ENCODE measurements at places on chromosomes 13 and 19. TPM values are rescaled to one million over a fixed set of nuclear protein-coding genes. Genes with fewer than 3 reads are reported as not detected.
A peak's percentile ranks its signal among the peaks of the same experiment; 100 is the strongest.

- DNase-seq, result no peak
- peaks cover 2% of the 10 kb centered on the region for H3K27me3 ChIP-seq
- peaks cover 19% of the 10 kb centered on the region for H3K4me1 ChIP-seq
- H3K4me3 ChIP-seq, result no peak overlapping the region
- H3K27ac ChIP-seq, result no peak overlapping the region
These were observed 50.2 kb downstream of the MTMR6 start for GRCh38 chr13:25237083-25237482.

DNA sequence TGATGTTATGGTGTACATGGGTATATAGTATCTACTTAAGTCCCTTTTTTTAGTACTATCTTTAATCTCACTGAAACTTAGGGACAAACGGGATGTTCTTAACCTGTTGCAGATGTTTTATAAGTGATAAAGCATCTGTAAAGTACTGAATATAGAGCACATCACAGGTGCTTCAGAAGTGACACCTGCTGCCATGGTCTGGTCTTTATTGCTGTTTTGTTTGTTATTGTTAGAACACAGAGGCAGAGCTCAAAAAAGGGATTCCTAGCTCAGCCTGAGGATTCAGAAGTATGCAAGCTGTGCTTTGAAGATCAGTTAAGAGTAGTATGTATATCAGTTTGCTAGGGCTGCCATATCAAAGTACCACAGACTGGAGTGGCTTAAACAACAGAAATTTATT is 219.5 kb downstream of the DCT start:
- no peak overlapping the region for H3K4me3 ChIP-seq
- no peaks in the 10 kb centered on the region for H3K27me3 ChIP-seq
- no peak for DNase-seq
- H3K36me3 ChIP-seq, result no peaks in the 10 kb centered on the region
- peaks cover 10% of the 10 kb centered on the region for H3K4me1 ChIP-seq

- no peak for DNase-seq
- H3K36me3 ChIP-seq, result peaks cover 2% of the 10 kb centered on the region
- no peak overlapping the region for H3K27ac ChIP-seq
These were observed 66.5 kb upstream of the USPL1 start for GRCh38 chr13:30551189-30551588.

- H3K27ac ChIP-seq, result no peak overlapping the region
- H3K4me1 ChIP-seq, result no peaks in the 10 kb centered on the region
- H3K27me3 ChIP-seq, result no peaks in the 10 kb centered on the region
- H3K4me3 ChIP-seq, result no peak overlapping the region
- no peak for DNase-seq
These were observed 28.5 kb downstream of the RFC3 start for GRCh38 chr13:33846303-33847062.

- peaks cover 54% of the 10 kb centered on the region for H3K36me3 ChIP-seq
- H3K27ac ChIP-seq, result peak overlapping the region; percentile 98
- no peak for DNase-seq
- H3K27me3 ChIP-seq, result no peaks in the 10 kb centered on the region
These were observed 2.4 kb downstream of the SMG9 start for GRCh38 chr19:43752287-43752875.

DNA sequence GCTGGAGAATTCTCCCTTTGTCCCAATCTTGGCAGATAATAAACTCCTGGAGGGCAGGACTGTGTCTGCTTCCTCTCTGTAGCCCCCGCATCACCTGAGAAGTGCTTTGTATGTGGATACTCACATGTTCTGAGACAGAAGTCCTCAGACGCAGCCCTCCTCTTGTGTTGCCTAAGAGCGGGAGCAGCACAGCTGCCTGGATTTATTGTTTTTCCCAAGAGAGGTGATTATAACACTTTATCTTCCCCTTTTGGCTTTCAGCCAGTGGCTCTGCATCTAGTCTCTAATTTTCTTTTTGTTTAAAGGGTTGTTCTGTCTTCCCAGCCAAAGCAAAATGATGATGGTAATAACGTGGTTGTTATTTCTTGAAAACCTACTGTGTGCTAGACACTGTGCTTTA is 36.1 kb downstream of the OLFM4 start:
- no peak for DNase-seq
- H3K4me3 ChIP-seq, result no peak overlapping the region
- no peaks in the 10 kb centered on the region for H3K27me3 ChIP-seq
- H3K4me1 ChIP-seq, result no peaks in the 10 kb centered on the region
- H3K36me3 ChIP-seq, result no peaks in the 10 kb centered on the region

DNA sequence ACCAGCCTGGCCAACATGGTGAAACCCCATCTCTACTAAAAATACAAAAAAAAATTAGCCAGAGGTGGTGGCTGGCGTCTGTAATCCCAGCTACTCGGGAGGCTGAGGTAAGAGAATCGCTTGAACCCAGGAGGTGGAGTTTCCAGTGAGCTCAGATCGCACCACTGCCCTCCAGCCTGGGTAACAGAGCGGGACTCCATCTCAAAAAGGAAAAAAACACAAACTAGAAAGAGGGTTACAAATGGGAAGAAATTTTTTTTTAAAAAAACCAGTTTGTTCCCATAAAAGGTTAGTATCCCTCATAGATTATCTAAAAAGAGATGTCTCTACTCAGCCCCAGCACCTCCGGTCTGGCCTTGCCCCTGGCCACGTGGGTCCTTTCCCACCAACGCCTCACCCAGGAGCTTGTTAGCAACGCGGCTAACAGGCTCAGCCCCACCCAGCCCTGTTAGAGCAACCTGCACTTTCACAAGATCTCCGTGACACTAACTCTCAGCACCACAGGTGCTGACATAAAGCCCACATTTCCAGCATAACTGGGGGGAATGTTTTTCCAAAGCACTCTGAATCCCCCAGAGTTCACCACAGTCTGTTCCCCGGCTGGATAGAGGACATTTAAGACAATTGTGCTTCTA is 4.3 kb downstream of the DMKN start:
- no peaks in the 10 kb centered on the region for H3K36me3 ChIP-seq
- DNase-seq, result no peak
- H3K4me1 ChIP-seq, result peaks cover 17% of the 10 kb centered on the region
- H3K4me3 ChIP-seq, result peak overlapping the region; percentile 73

GRCh38 chr13:109611912-109612691 is 174.3 kb downstream of the IRS2 start:
- no peaks in the 10 kb centered on the region for H3K36me3 ChIP-seq
- DNase-seq, result no peak
- H3K4me3 ChIP-seq, result no peak overlapping the region
- H3K27ac ChIP-seq, result no peak overlapping the region

DNA sequence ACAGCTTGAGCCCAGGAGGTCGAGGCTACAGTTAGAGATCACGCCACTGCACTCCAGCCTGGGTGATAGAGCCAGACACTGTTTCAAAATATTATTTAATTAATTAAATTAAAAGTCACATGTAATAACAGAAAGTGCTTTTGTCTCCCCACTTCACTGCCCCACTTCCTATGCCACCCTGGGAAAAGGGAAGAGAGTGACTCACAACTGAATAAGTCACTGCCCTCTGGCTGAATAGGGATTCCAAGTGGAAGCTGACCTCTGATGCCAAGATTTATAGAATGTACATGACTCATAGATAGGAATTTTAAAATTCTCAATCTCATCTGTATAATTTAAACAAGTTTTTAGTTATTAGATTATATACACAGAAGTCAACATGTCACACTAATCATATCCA is 22.2 kb upstream of the ERVV-1 start:
- peaks cover 11% of the 10 kb centered on the region for H3K4me1 ChIP-seq
- H3K4me3 ChIP-seq, result peak overlapping the region; percentile 0
- no peak for DNase-seq
- H3K36me3 ChIP-seq, result no peaks in the 10 kb centered on the region
- H3K27me3 ChIP-seq, result peaks cover 5% of the 10 kb centered on the region

GRCh38 chr13:26456650-26457049 is 100.8 kb upstream of the WASF3 start:
- no peak for DNase-seq
- H3K27me3 ChIP-seq, result peaks cover 4% of the 10 kb centered on the region
- no peaks in the 10 kb centered on the region for H3K36me3 ChIP-seq
- no peak overlapping the region for H3K4me3 ChIP-seq
- no peaks in the 10 kb centered on the region for H3K4me1 ChIP-seq
- no peak overlapping the region for H3K27ac ChIP-seq

- no peak for DNase-seq
- H3K36me3 ChIP-seq, result peaks cover 70% of the 10 kb centered on the region
- no peaks in the 10 kb centered on the region for H3K4me1 ChIP-seq
- H3K27ac ChIP-seq, result no peak overlapping the region
- no peak overlapping the region for H3K4me3 ChIP-seq
These were observed 15.2 kb upstream of the PIK3R2 start for GRCh38 chr19:18137657-18138339.

DNA sequence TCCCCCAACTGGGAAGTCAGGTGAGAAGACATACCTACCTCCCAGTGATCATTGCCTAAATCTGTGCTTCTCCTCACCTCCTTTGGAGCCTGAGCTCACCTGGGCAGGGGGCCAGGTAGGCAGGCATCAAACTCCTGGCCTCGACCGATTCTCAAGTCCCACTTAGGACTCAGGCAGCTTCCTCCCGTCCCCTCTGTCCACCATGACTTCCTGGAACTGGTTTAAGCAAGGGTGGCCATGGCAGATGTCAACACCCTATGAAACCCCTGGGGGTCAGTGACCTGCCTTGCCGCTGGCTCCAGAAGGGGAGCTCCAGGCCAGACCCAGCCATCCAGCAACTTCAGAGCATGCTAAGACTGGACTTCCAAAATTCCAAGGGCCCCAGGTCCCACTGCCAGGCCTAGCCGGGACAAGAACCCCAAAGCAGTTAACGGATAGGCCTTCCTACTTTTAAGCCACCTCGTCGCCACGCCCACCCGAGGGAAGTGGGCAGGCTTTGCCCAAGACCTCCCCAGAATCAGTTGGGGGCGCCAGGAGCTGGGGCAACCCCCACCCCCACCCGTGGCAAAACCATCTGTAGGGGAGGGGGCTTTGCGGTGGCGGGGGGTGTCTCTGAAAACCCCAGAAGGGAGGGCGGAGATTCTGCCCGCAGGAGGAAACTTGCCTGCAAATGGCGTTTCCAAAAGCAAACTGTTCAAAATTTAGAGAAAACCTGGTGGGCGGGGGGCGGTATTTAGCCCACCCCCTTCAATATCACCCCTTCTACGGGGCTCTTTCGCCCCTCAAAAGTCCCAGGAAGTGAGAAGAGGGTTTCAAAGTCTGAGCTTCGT is 657 bp downstream of the PLIN3 start:
- H3K36me3 ChIP-seq, result peaks cover 3% of the 10 kb centered on the region
- no peaks in the 10 kb centered on the region for H3K27me3 ChIP-seq
- H3K4me3 ChIP-seq, result peak overlapping the region; percentile 85
- H3K4me1 ChIP-seq, result peaks cover 34% of the 10 kb centered on the region

- no peak overlapping the region for H3K4me3 ChIP-seq
- DNase-seq, result no peak
- no peaks in the 10 kb centered on the region for H3K36me3 ChIP-seq
These were observed 722.0 kb downstream of the DIAPH3 start for GRCh38 chr13:59441596-59442280.

DNA sequence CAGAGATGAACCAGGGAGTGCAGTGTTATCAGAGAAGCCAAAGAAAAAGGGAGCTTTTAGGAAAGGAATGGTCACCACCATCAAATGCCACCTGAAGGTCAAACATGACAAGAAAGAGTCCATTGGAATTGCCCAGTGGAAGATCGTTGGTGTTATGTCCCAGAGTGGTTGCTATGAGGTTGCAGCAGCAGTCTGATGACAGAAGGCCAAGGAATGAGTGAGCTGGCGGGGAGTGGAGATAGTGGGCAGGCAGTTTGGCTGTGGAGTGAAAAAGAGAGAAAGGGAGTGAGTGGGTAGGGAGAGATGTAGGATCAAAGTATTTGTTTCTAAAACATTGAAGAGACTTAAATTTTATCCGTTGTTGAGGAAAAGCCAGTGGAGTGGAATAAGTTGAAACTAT is 117.4 kb upstream of the WASF3 start:
- H3K36me3 ChIP-seq, result no peaks in the 10 kb centered on the region
- H3K4me3 ChIP-seq, result no peak overlapping the region
- no peak for DNase-seq
- peaks cover 1% of the 10 kb centered on the region for H3K27me3 ChIP-seq
- no peaks in the 10 kb centered on the region for H3K4me1 ChIP-seq

- peaks cover 19% of the 10 kb centered on the region for H3K4me1 ChIP-seq
- H3K27me3 ChIP-seq, result peaks cover 12% of the 10 kb centered on the region
- H3K36me3 ChIP-seq, result no peaks in the 10 kb centered on the region
- peak overlapping the region; percentile 63 for H3K27ac ChIP-seq
- peak; percentile 41 for DNase-seq
These were observed 5.3 kb upstream of the PROZ start for GRCh38 chr13:113152984-113153809.

- peaks cover 64% of the 10 kb centered on the region for H3K4me1 ChIP-seq
- DNase-seq, result peak; percentile 35
These were observed 14.5 kb downstream of the FFAR2 start for GRCh38 chr19:35462476-35462953.

DNA sequence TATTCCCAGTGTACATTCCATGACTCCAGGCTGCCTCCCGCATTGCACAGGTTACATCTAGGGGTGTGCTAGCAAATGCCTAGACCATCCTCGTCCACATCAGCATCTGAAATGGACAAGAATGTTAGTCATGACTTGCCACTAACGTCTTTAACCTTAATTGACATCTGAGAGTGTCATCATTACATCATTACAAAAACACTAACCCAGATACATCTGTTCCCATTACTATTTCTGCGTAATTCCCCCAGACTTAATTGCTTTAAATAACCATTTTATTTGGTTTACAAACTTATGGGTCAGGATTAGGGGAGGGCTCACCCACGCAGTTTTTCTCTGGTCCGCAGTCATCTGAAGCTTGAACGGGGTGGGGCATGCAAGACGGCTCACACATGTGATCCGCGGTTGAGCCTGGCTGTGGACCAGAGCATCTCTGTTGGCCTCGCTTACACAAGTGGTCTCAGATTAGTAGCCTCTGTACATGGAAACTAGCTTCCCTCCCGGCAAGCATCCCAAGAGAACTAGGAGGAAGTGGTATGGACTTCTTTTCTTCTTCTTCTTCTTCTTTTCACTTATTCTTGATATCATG is 15.9 kb downstream of the KL start:
- no peaks in the 10 kb centered on the region for H3K36me3 ChIP-seq
- peaks cover 22% of the 10 kb centered on the region for H3K27me3 ChIP-seq
- H3K4me1 ChIP-seq, result peaks cover 4% of the 10 kb centered on the region
- H3K4me3 ChIP-seq, result no peak overlapping the region

- no peaks in the 10 kb centered on the region for H3K4me1 ChIP-seq
- DNase-seq, result no peak
- no peak overlapping the region for H3K27ac ChIP-seq
- H3K4me3 ChIP-seq, result no peak overlapping the region
- no peaks in the 10 kb centered on the region for H3K27me3 ChIP-seq
- H3K36me3 ChIP-seq, result no peaks in the 10 kb centered on the region
These were observed 265.6 kb downstream of the GPC5 start for GRCh38 chr13:91664039-91664438.

ZNF99 gene
- 0.07 TPM for total RNA-seq

RDH8 gene
- total RNA-seq, result not detected

TMEM59L gene
- 0.64 TPM for total RNA-seq

WDR88 gene
- total RNA-seq, result 0.51 TPM

PDX1 gene
- not detected for total RNA-seq

NOVA2 gene
- total RNA-seq, result not detected

ZNF540 gene
- total RNA-seq, result 1.9 TPM

CD177 gene
- not detected for total RNA-seq

CDX2 gene
- not detected for total RNA-seq

SBK2 gene
- total RNA-seq, result not detected

FCER2 gene
- 191 TPM for total RNA-seq
